Muscle of leg (tissue), 16 donors: ENCODE measurements at places on chromosomes 3 and 15. TPM values are rescaled to one million over a fixed set of nuclear protein-coding genes. Genes with fewer than 3 reads are reported as not detected.

The ACY1 gene
- total RNA-seq: 13.8 TPM

The FGF12 gene
- total RNA-seq: 3.0 TPM

The PXYLP1 gene
- total RNA-seq: 21.8 TPM

DNA sequence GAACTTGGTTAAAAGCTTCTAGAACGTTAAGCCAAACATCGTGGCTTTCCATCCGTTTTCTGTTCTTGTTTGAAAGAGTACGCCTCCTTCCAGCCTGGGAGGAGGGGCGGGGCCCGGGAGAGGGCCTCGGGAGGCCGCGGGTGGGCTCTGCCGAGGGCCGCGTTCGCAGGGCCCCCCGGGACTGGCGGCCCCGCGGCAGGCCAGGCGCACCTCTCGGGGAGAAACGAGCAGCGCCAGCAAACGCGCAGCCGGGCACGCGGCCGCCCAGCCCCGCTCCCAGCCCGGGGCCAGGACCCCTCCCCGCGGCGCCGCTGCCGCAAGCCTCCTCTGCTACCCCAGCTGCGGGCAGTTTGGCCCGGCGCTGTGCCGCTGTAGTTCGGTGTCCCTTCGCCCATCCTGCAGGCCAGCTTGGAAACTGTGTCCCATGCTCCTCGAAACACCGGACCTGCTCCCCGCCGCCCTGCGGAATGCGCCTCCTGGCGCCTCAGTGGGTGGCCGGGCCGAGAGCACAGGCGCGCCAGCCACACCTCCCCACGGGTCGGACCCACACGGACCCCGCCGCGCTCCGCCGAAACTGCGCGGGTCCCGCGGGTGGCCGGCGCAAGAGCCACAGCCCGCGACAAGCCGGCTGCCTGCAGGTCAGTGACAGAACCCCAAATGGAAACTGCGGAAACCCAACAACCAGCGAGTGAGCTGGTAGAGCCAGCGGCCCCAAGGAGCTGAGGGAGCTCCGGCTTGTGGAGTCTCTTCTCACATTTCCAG lies 2.3 kb downstream of the OCA2 start:
- DNase-seq: no peak

DNA sequence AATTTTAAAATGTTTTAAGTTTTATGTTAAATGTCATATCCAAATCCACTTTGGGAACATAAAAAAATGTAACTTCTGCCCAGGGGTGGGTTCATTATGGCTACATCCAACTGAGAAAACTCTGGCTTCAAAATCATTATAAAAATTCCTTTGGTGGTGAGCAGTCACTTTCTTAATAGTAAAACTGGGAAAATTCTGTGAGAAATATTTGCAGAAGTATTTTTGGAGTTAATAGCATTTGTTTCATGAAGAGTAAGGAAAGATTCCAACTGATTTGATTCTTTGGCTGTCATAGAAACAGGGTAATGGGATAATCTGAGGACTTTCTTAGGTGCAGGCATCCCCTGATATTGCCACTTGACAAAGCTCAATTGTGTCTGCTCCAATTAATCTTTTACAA lies 38.8 kb downstream of the CPA3 start:
- DNase-seq: no peak

The C15orf61 gene
- total RNA-seq: 4.7 TPM

The POLQ gene
- total RNA-seq: 2.7 TPM

GRCh38 chr3:25427942-25428788 lies at the start of gene RARB:
Gene RARB, plus strand, starts transcription at chr3:25428263. Its CDS starts 469 bp downstream, at chr3:25428732.
- peak; percentile 98 for DNase-seq
